ENCODE measurements at places on chromosomes 7 and 10. TPM values are rescaled to one million over a fixed set of nuclear protein-coding genes. Genes with fewer than 3 reads are reported as not detected.

DNA sequence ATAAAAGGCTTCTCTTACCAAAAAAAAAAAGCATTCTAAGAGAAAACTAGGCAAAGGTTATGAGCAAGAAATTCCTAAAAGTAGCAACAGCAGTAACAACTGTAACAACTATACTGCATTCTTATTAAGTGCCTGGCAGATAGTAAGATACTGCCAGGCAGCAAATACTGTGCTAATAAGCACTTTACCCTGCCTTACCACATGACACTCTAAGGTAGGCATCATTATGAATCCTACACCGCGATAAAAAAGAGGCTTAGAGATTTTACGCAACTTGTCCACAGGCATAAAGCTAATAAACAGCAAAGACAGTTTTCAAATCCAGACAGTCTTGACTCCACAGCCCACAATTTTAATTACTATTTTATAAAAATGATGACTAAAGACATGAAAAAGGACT lies 83.2 kb downstream of the USP6NL start:
- no peak for DNase-seq

Gene MCM7
- 16.7 TPM for total RNA-seq

Gene ZNF467
- 1.0 TPM for total RNA-seq

Gene RASA4B
- 1.5 TPM for total RNA-seq

GRCh38 chr7:105644937-105645336 lies 63.6 kb upstream of the EFCAB10 start:
- DNase-seq, result no peak

GRCh38 chr7:44158873-44159631 lies 17.9 kb upstream of the MYL7 start:
- no peak for DNase-seq

Gene ABCA13
- 0.26 TPM for total RNA-seq
